Calu3 (cell line): ENCODE measurements at places on chromosomes 12 and 14. TPM values are rescaled to one million over a fixed set of nuclear protein-coding genes. Genes with fewer than 3 reads are reported as not detected.
A peak's percentile ranks its signal among the peaks of the same experiment; 100 is the strongest.

Gene RHNO1
- total RNA-seq = 55.6 and 64.8 TPM in 2 replicates

Gene KRT7
- 2,370 and 2,828 TPM in 2 replicates for total RNA-seq

- DNase-seq = no peak
Observed at GRCh38 chr14:85336817-85337216, 193.1 kb upstream of the FLRT2 start.

DNA sequence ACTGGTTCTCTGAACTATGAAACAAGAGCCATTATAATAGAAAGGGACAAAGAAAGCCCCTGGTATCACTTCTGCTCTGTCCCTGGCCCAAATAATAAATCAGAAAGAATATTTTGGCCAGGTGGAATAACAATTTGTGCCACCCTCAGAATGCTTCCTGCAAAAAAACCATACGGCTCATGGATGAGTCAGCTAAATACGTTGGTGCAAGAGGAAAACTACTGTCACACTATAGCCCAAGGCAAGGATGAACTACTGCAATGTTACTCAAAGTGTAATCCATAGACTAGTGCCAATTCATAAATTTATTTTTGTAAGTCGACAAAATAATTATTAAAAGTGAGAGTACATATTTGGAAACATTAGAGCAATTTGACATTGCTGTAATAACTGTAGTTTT lies 68.2 kb downstream of the ANKS1B start:
- no peak for DNase-seq

GRCh38 chr12:121799156-121799841 lies 4.5 kb upstream of the SETD1B start:
- DNase-seq = peak; percentile 72

DNA sequence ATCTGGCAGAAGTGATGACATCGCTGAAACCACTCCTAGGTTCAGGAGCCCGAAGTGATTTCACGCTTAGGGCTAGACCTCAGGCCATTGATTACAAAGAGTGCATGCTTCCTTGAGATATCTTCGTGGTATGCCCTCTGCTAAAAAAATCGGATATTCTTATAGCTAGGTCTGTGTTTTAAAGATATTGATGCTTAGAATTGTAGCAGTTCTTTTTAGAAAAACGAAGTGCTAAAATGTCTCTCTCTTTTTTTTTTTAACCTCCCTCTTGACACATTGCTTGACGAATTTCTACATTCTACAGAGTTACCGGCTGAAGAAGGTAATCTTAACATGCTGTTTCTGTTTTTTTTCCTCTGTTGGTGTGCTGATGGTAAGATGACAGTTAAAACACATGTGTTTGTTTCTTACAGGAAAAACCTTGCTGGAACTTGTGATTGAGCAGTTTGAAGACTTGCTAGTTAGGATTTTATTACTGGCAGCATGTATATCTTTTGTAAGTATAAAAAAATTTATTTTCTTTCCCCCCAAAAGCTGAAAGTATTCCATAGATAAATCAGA lies 1.3 kb downstream of the ATP2A2 start:
- DNase-seq = no peak

GRCh38 chr14:89393222-89393745 lies 23.7 kb downstream of the FOXN3 start:
- DNase-seq = no peak

GRCh38 chr14:90405101-90405500 lies 8.3 kb downstream of the CALM1 start:
- DNase-seq = no peak

DNA sequence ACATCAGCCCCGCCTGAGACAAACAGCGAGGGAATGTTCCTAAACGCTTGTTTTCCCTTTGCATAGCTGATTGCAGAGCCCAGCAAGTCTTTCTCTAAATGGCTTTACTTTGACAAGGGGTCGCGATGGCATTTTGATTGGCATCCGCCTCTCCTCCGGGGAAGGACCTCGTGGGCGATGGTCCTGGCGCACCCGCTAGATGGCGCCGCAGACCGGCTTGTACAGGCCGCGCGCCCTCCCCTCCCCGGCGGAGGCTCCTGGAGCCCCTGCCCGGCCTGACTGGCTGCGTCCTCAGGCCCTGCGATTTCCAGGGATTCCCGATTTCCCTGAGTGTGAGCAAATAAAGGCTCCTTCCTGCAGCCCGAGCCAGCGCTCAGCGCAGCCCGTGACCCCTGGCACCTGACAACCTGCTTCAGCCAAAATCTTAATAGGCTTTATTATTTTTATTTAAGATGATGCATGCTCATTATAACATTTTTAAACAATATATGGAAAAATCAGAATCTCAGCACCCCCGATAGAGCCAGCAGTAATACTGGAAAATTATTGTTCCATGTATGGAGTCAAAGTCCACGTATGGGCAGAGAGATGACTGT lies 468.3 kb downstream of the AACS start:
- DNase-seq = peak; percentile 86

DNA sequence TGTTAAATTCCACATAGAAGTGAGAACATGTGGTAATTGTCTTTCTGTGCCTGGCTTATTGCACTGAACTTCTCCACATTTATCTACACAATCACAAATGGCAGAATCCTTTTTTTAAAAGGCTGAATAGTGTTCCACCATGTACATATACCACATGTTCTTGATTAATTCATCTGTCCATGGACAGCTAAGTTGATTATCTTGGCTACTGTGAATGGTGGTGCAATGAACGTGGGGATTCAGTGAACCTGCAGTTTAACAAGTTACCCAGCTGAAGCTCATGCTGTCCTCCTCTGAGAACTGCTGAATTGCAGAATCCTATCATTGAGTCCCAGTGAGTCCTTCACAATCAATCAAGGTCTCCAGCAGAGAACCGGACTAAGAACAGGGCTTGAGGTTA lies 74.9 kb downstream of the TBK1 start:
- no peak for DNase-seq

GRCh38 chr14:20386276-20386855 lies 26.9 kb downstream of the TEP1 start:
- DNase-seq = no peak

- peak; percentile 38 for DNase-seq
Observed at GRCh38 chr14:86654558-86655184, 1124.7 kb downstream of the FLRT2 start.

- no peak for DNase-seq
Observed at GRCh38 chr12:108822497-108823205, 34.7 kb downstream of the SSH1 start.

DNA sequence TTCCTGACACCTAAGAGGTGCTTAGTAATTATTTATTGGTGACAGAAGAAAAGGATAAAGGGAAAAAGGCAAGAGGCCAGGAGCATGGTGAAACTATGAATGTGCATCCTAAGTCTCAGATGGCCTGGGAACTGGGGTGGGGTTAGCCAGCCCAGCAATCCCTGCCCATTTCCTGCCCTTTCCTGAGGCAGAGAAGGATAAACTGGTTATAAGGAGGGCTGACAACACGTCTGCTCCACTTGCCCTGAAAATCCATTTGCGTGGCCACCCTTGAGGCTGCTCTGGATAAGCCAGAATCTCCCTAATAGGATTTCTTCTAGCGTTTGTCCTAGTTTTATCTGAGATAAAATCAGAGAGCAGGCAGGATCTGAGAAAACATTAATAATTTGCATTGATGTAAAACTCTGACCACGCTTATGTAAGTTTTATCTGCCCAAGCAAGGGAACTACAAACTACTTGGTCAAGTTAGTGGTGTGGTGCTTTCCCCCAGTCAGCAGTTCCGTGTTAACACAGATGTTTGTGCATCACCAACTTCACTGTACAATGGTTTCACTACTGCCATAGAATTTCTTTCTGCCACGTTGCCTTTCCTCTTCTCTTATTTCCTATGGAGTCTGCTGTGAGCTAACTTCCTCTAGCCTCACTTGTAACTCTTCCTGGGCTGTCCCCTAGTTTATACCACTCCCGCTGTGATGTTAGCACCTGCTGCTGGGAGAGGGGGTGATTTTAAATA lies 392.7 kb downstream of the RPS29 start:
- no peak for DNase-seq

- DNase-seq = peak; percentile 24
Observed at GRCh38 chr12:57766464-57767304, at the start of gene CYP27B1. TSS of gene CYP27B1 (minus strand) at chr12:57767078. CDS start at chr12:57767041, 37 bp downstream.

- DNase-seq = no peak
Observed at GRCh38 chr14:56945291-56945690, 135.0 kb upstream of the OTX2 start.
